ENCODE measurements at places on chromosomes 6 and 20. TPM values are rescaled to one million over a fixed set of nuclear protein-coding genes. Genes with fewer than 3 reads are reported as not detected.

DNA sequence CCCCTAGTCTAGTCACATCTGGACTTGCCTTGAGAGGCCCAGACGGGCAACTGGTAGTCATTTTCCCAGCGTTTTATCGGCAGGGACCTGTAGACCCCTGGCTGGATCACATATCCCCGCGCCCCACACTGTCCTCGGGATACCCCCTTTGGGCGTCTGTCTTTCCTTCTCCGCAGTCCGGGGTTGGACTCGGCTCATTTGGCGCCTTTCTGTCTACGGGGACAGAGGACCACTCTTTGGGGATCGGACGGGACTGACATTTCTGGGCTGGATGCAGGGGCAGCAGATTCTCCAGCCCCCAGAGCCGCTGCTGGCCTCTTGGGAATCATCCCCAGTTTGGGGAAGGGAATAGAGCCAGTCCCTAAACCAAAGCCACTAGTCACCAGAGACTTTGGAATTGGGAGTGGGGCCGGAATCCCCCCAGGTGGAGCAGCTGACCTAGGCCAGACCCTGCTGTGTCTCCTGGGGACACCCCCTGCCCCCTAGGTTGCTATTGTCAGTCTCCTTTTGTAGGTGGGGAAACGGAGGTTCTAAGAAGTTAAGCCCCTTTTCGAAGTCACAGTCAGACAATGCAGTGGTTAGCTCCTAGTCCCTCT lies 734 bp downstream of the FAM110A start:
- peak overlapping the region; percentile 93 for H3K27ac ChIP-seq
- peak overlapping the region; percentile 79 for H3K4me3 ChIP-seq
- no peak for DNase-seq
- peaks cover 16% of the 10 kb centered on the region for H3K4me1 ChIP-seq

GRCh38 chr20:36926653-36927200 lies 24.8 kb downstream of the SAMHD1 start:
- no peaks in the 10 kb centered on the region for H3K27me3 ChIP-seq
- H3K27ac ChIP-seq = no peak overlapping the region
- H3K36me3 ChIP-seq = peaks cover 4% of the 10 kb centered on the region
- no peak overlapping the region for H3K4me3 ChIP-seq

GRCh38 chr6:14765721-14766390 lies 480.0 kb upstream of the JARID2 start:
- H3K27me3 ChIP-seq = no peaks in the 10 kb centered on the region
- no peak overlapping the region for H3K27ac ChIP-seq
- H3K36me3 ChIP-seq = no peaks in the 10 kb centered on the region
- no peaks in the 10 kb centered on the region for H3K4me1 ChIP-seq
- DNase-seq = no peak

- H3K27ac ChIP-seq = peak overlapping the region; percentile 71
- H3K4me1 ChIP-seq = 0 out of 2 replicates have a peak, but pooled peaks cover 3% of the 10 kb centered on the region
- peak overlapping the region; percentile 64 for H3K4me3 ChIP-seq
- H3K27me3 ChIP-seq = no peaks in the 10 kb centered on the region
- no peaks in the 10 kb centered on the region for H3K36me3 ChIP-seq
- peak; percentile 60 for DNase-seq
Observed at GRCh38 chr6:47413752-47414422, 63.7 kb upstream of the CD2AP start.

DNA sequence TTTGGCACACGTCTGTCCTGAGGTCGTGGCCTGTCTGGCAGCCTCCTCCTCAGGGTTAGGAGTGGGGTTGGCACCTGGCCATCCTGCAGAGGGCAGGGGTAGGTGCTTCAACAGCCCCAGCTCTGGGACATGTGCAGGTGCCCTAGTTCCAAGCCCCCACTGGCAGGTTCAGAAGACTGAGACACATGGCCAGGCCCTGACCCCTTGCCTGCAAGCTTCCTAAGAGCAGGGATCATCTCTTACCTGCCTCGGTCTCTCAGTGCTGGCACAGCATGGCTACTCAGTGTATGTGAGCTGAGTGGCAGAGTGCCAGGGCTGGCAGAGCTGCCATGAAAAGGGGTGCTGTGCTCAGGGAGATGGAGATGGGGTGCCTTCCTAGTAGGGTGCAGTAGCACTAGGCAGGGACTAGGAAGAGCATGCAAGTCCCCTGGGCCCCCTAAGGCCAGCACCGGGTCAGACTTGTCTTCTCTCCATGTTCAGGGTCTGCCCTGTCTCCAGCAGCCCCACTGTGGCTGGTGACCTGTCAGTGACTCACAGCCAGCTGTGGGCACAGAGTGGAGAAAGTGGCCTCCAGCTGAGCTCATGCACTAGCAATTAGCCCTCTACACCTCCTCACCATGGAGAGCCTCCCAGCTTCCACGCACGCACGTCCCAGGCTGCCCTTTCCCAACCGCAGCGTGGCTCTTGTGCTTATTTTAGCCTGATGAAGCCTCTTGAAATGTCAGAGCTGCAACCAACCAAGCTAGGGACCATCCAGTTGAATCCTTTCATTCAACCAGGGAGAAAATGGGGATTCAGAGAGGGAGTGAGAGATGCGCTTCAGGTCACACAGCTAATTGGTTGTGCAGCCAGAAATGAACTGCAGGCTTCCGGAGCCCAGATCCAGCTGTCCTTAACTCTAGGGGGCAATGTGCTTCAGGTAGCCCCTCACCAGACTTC lies 116.6 kb downstream of the MRPL14 start:
- H3K27ac ChIP-seq = no peak overlapping the region
- no peak for DNase-seq
- no peaks in the 10 kb centered on the region for H3K36me3 ChIP-seq
- no peaks in the 10 kb centered on the region for H3K27me3 ChIP-seq

DNA sequence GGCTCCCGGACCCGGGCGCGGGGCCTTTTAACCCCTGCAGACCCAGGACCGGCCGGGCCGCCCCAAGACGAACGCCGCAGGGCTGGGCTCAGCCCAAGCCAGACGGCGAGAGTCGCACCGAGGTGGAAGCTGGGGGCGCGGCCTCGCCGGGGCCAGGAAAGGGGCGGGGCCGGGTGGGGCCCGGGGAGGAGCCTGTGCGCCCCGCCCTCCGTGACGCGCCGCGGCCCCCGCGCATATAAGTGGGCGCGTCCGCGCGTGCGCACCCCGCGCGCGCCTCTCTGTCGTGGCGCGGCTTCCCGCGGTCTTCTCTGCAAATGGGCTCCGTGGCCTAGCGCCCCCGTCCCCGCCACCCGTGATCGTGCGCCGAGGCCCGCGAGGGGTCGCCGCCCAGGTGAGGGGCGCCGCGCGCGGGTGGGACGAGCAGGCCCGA lies at the start of gene PPDPF:
Gene PPDPF (plus strand): TSS at position 262 of the 430 bp plus-strand sequence. CDS start 544 bp downstream, outside the sequence.
- no peak for DNase-seq
- H3K4me1 ChIP-seq = peaks cover 4% of the 10 kb centered on the region
- peak within 1 kb of the TSS; percentile 86 for H3K4me3 ChIP-seq
- H3K27ac ChIP-seq = peak within 1 kb of the TSS; percentile 58

GRCh38 chr6:6533176-6533575 lies 55.3 kb upstream of the LY86 start:
- H3K27ac ChIP-seq = no peak overlapping the region
- no peak overlapping the region for H3K4me3 ChIP-seq
- H3K27me3 ChIP-seq = no peaks in the 10 kb centered on the region
- no peaks in the 10 kb centered on the region for H3K36me3 ChIP-seq

DNA sequence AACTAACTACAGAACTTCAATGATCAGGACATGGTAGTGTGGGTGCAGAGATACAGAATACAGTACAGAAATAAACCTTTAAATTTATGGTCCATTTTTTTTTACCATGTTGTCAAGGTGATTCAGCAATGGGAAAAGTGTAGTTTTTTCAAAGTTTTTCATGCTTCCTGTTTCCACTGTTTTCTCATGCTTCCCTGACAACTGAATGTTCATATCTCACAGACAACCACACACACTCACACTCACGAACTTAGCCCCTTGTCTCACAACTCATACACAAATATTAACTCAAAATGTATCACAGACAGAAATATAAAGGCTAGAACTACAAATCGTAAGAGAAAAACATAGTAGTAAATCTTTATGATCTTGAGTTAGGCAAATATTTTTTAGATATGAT lies 232.6 kb upstream of the CDYL start:
- no peak for DNase-seq
- peaks cover 4% of the 10 kb centered on the region for H3K27me3 ChIP-seq
- no peaks in the 10 kb centered on the region for H3K4me1 ChIP-seq
- H3K36me3 ChIP-seq = no peaks in the 10 kb centered on the region
- no peak overlapping the region for H3K27ac ChIP-seq

DNA sequence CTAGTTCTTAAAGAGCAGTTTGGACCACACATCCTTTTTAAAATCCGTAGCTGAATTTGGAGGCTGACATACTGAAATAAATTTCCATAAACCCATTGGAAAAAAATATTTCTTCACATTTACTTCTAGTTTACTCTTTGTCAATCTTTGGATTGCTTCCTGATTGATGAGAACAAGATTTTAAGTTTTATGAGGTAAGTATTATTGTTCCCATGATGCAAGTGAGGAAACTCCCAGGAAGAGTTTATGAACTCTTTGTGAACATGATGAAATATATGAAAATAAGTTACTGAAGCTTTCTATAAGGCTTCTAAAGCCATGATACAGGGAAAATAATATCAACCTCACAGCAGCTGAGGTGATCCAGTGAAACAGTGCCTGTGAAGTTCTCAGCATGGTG lies 320.0 kb downstream of the GJA1 start:
- H3K4me1 ChIP-seq = no peaks in the 10 kb centered on the region
- DNase-seq = no peak
- H3K36me3 ChIP-seq = no peaks in the 10 kb centered on the region
- no peak overlapping the region for H3K27ac ChIP-seq
- no peaks in the 10 kb centered on the region for H3K27me3 ChIP-seq
- H3K4me3 ChIP-seq = no peak overlapping the region

- no peaks in the 10 kb centered on the region for H3K27me3 ChIP-seq
- H3K27ac ChIP-seq = no peak overlapping the region
- no peak for DNase-seq
- H3K36me3 ChIP-seq = peaks cover 20% of the 10 kb centered on the region
- H3K4me3 ChIP-seq = no peak overlapping the region
Observed at GRCh38 chr6:106658469-106658868, 29.1 kb downstream of the QRSL1 start.

GRCh38 chr6:82415820-82416219 lies 52.2 kb downstream of the TPBG start:
- no peak overlapping the region for H3K27ac ChIP-seq
- no peak overlapping the region for H3K4me3 ChIP-seq
- no peaks in the 10 kb centered on the region for H3K36me3 ChIP-seq
- H3K4me1 ChIP-seq = peaks cover 11% of the 10 kb centered on the region
- no peak for DNase-seq
- H3K27me3 ChIP-seq = no peaks in the 10 kb centered on the region

- no peak overlapping the region for H3K27ac ChIP-seq
- no peaks in the 10 kb centered on the region for H3K4me1 ChIP-seq
Observed at GRCh38 chr6:104995989-104996617, 39.2 kb downstream of the LIN28B start.

DNA sequence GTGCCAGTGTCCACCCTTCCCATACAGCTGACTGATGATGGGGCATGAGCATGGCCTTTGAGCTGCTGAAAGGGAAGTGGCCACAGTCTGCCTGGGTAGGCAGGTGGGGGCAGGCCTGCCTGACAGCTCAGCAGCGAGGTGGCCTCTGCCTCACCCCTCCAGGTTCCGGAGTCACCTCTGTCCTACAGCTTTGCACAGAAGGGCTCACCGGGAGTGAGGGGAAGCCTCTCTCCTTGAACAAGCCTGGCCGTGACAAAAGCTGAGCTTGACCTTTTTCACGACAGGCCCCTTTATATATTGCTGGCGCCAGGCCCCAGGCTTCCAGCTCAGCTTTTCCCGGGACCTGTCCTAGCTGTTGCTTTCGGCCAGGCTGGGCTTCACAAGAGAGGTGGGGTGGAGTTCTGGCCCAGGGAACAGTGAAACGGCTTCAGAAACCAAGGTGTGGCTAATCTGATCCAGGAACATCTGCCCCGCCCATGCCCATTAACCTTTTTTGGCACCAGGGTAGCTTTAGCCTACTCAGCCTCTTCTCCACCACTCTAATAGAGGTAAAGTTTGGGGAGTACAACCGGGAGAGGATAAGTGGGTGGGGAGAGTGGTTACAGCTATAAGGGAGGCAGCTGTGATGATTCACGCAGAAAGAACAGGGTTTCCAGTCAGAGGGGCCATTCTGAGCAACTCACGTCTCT lies 42.9 kb downstream of the C6orf132 start:
- no peak overlapping the region for H3K4me3 ChIP-seq
- H3K36me3 ChIP-seq = no peaks in the 10 kb centered on the region
- H3K4me1 ChIP-seq = no peaks in the 10 kb centered on the region
- no peak overlapping the region for H3K27ac ChIP-seq

DNA sequence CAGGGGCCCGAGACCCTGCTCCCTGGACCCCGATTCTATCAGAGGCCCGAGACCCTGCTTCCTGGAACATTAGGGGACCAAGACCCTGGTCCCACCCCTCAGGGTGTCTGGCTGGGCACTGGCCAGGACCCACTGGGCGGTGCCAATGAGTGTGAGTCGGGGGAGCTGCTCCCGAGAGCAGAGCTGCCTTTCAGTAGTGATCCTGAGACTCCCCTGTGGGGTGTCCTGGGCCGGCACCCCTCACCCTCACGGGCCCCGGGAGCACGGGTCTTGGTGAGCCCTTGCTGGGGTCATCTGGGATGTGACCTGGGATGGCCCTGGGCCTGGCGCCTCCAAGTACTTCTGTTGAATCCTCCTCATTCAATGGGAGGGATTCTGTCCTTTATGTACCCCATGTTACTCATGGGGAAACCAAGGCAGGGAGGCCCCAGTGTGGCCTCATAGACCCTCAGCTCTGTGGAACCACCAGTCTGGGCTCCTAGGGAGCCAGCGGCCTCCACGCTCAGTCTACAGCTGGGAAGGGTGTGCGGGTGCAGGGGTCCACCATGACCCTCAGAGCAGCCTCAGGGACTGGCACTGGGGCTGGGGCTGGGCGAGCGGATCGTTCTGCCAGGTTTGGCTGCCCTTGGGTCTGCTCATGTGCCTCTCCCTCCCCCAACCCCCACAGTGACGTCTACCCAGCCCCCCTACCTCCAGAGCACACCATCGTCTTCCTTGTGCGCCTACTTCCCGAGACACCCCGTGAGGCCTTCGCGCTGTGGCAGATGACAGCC lies 25.6 kb downstream of the COL20A1 start:
- H3K27ac ChIP-seq = no peak overlapping the region
- no peaks in the 10 kb centered on the region for H3K27me3 ChIP-seq
- no peak overlapping the region for H3K4me3 ChIP-seq
- H3K4me1 ChIP-seq = no peaks in the 10 kb centered on the region

Gene BACH2
- 0.28 TPM for total RNA-seq

Gene COL9A3
- 1.0 TPM for total RNA-seq

Gene ABHD16B
- total RNA-seq = not detected

Gene NOTCH4
- total RNA-seq = 1.7 TPM

Gene SERAC1
- 1.6 TPM for total RNA-seq

Gene TSPO2
- not detected for total RNA-seq

Gene CLVS2
- total RNA-seq = not detected

Gene RARS2
- total RNA-seq = 26.9 TPM

Gene WFDC12
- total RNA-seq = not detected

Gene FOXA2
- total RNA-seq = not detected
